Foreskin fibroblast (primary cell): ENCODE measurements at places on chromosomes 7 and 10.

- no peak for DNase-seq
Observed at GRCh38 chr7:155315977-155316376, 18.3 kb downstream of the INSIG1 start.

DNA sequence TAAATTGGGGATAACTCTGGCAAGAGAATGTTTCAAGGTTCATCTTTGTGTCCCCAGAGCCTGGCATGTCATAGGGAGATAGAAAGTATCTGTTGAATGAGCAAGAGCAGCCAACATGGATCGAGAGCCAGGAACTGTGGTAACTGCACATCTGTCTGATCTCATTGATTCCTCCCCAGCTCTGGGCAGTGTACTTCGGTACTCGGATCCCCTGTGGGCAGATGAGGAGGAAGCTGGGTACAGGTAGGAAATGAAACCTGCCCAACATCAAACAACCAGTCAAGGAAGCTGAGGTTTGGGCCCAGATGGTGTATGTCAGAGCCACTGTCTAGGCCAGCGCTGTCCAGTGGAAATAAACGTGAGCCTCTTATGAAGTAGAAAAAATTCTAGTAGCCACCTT, 76.4 kb downstream of the GRK5 start:
- DNase-seq: no peak

- DNase-seq: no peak
Observed at GRCh38 chr7:93933156-93933555, 11.6 kb downstream of the GNG11 start.

GRCh38 chr7:50393547-50394252, 56.5 kb downstream of the FIGNL1 start:
- no peak for DNase-seq

GRCh38 chr10:69352569-69353264, 64.0 kb downstream of the TACR2 start:
- DNase-seq: peak; percentile 52

- DNase-seq: no peak
Observed at GRCh38 chr7:81430761-81431160, 339.1 kb downstream of the HGF start.

DNA sequence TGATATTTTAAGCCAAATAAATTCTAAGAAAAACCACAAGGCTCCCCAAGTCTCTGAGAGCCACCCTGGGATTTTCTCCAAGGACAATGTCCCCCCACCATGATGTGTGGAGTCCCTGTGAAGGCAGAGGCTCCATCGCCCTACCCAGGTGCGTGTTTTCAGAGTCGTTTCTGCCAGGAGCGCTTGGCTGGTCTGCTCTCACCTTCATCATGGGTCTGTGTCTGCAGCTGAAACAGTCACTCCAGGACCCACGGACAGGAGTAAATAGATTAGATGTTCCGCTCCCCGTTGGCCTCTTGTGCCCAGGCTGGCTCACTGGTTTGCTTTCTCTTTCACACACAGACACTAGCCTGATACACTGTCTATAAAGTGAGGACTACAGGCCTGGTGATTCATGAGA, 217.5 kb downstream of the SFMBT2 start:
- DNase-seq: no peak

- DNase-seq: no peak
Observed at GRCh38 chr10:122349758-122350369, 24.6 kb upstream of the PLEKHA1 start.

- DNase-seq: no peak
Observed at GRCh38 chr7:23594879-23595604, 2.1 kb upstream of the CCDC126 start.

GRCh38 chr7:2795906-2796305, 48.2 kb downstream of the GNA12 start:
- DNase-seq: no peak

- DNase-seq: no peak
Observed at GRCh38 chr10:120783867-120784266, 67.3 kb upstream of the WDR11 start.
